DND-41 (cell line): ENCODE measurements at places on chromosomes 7 and 10.

DNA sequence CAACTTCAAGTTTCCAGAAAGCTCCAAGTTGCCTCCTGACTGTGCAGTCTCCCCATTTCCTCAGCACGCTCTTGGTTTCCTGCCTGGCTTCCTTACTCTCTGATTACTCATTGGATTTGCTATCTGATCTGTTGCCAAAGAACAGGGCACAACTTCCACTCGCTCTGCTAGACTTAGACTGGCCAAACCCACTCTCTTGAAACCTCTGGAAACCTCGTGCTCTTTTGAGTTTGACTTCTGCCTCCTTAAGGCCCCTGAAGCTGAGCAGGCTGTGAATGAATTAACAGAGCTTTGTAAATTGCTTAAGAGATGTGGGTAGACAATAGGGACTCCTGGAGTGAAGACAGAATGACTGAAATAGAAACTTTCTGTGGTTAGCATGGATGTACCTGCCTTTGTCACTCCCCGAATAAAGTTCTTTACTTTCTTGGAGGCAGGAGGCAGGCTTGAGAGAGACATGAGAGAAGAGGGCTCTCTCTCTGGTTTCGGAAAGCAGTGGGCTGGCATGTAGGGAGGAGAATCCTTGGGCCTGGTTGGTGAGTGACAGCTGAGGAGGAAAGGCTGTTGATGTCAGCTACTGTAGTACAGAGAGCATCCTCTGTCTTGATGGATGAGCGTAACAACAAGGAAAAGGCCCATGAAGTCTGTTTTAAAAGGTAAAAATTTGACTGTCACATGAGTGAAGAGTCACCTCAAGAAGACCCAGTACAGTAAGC, 70.8 kb downstream of the CHN2 start:
- DNase-seq, result no peak

DNA sequence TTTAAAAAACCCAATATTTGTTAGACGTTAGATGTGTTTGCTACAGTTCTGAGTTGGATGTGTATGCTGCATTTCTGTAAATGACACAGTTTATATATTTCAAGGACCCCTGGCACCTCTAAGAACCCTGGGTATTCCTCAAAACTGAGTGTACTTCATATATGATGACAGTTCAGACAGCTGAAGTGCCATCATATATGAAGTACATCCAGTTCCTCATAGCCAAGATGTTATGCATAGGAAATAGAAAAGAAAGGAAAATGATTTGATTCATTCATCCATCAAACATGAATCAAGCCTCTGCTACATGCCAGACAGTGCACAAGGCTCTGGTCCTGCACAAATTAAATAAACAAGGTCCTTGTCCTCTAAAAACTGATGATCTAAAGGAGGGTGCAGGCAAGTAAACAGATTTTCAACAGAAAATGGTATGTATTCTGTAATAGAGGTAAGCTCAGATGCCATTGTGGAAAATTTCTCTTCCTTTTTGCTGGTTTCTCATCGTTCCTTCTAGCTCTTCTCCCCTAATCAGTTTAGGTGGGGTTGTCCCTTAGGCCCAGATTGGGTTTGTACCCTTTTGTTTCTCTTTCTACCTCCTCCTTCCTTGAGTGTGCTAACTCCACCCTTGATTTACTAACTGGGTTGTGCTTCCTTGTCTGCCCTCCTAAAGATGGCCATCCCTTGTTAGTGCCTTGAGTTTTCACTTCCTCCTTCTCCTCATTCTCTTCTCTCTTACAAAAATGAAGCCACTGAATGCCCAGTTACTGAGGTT, 25.3 kb upstream of the SMIM30 start:
- DNase-seq, result no peak

GRCh38 chr10:82318534-82318933, 443.5 kb downstream of the NRG3 start:
- no peak for DNase-seq

- no peak for DNase-seq
Observed at GRCh38 chr10:92747600-92747999, 57.8 kb downstream of the HHEX start.

DNA sequence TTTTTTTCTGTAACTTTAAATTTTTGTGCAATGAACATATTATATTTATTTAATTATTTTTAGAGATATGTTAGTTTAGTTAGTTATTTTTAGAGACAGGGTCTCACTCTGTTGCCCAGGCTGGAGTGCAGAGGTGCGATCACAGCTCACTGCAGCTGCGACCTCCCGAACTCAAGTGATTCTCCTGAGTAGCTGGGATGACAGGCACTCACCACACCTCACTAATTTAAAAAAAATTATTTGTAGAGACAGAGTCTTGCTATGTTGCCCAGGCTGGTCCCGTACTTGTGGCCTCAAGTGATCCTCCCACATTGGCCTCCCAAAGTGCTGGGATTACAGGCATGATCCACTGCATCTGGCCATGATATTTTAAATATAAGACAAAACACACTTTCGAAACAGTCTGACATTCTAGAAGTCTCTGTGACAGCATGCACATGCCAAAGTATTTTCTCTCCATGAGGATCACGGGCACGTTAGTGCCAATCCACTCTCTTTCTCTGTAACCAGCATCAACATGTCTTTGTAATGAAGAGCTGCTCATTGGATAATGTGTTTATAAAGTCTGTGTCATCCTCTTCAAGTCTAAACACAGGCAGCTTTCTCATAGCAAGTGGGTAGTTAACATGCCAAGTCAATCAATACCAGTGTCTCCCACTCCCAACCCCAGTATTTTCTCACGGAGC, 137.4 kb downstream of the GLI3 start:
- DNase-seq, result no peak

GRCh38 chr10:118971187-118971586, 58.3 kb upstream of the NANOS1 start:
- no peak for DNase-seq

GRCh38 chr10:70958396-70958795, 70.0 kb upstream of the PCBD1 start:
- no peak for DNase-seq
